ENCODE measurements at places on chromosomes 12 and 14.
A peak's percentile ranks its signal among the peaks of the same experiment; 100 is the strongest.

DNA sequence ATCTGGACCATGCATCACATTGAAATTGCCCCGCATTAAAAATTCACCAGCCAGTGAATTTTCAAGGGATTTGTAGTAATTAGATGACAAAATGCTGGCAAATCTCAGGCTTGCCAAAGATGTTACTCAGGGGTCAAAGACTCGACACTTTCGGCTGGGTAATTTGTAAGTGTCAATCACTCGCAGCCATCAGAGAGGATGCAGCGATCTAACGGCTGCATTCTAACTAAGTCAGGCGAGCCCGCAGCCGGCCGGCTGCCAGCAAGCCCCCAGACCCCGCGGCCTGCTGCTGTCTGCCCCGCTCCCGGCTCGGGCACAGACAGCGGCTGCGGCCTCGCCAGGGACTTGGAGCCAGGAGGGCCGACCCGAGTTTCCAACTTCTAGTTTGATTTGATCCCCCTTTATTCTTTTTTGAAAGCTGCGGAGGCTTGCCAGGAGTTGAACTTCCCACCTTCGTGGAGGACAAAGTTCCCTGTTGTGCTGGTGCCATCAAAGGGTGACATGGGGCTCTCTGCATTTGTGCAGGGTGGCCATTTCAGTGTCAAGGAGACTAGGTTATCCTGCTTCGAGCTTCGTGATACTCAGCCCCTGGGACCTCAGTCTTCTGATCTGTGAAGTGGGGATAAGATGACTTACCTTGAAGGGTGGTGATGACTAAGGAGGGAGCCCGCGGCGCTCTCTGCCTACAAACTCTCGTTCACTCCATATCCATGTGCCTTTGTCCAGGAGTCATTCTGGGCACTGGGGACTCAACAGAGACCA, 169.9 kb downstream of the RBM19 start:
- DNase-seq = no peak

DNA sequence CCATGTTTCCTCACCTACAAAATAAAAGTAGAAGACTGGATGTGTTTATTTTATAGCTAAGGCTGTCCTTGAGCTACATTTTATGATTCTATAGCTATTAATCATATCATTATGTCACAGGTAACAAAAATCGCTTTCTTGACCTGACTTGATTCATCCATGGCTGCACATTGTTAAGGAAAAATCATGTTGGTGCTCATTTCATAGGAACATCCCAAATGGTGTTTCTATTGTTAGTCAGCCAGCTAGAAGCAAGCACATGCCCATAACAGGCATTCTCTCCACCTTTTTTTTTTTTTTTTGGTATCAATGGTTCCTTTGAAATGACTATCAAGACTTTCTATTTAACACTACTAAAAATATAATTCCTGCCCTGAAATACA, 45.3 kb upstream of the PTHLH start:
- no peak for DNase-seq

DNA sequence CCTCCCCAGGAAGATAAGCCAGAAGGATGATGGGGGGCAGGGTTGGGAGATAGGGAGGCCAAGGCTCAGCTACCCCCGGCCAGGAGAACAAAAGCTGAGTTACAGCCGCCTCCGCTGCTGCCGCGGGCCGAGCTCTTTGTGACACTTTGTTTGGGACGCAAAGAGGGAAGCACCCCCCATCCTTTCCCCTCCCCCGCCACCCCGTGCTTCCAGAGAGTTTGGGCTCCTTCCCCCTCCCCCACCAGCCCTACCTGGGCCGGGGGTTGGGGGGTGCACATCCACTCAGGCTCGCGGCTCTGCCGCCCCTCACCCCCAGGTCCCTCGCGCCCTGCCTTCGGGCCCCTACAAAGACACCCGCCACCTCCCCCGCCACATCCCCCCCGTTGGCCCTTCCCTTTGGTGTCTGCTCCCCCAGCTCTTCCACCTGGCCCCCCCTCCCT, 799 bp downstream of the ZNF219 start:
- DNase-seq = no peak

DNA sequence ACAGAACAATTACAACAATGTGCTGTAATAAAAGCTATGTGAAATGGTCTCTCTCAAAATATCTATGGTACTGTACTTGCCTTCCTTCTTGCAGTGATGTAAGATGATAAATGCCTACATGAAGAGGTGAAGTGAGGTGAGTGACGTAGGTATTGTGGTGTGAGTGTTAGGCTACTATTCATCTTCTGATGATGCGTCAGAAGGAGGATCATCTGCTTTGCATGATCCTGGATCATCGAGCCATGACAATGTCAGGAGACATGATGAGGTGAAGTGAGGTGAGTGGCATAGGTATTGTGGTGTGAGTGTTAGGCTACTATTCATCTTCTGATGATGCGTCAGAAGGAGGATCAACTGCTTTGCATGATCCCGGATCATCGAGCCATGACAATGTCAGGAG, 105.8 kb downstream of the KCNC2 start:
- no peak for DNase-seq

- DNase-seq = no peak
Observed at GRCh38 chr14:32779840-32780239, 158.8 kb upstream of the NPAS3 start.

- no peak for DNase-seq
Observed at GRCh38 chr12:2110127-2110526, 57.3 kb downstream of the CACNA1C start.

- DNase-seq = no peak
Observed at GRCh38 chr12:20259786-20260185, 108.6 kb upstream of the PDE3A start.

DNA sequence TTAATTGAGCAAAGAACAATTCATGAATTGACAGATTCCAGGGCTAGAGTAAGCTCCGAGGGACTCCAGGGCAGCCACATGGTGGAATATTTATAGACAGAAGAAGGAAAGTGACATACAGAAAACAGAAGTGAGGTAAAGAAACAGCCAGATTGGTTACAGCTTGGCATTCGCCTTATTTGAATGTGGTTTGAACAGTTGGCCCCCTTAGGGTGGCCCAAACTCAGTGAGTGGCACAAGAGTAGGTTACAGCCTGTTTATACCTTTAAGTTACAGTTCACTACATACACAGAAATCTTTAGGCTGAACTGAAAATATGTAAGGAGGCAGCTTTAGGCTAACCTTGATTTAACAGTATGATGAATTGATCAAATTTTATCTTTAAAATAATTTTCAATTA, 174.5 kb upstream of the CNOT2 start:
- no peak for DNase-seq

- no peak for DNase-seq
Observed at GRCh38 chr14:34051966-34052657, 101.2 kb upstream of the EGLN3 start.

GRCh38 chr12:94815958-94816357, 165.6 kb upstream of the TMCC3 start:
- no peak for DNase-seq

GRCh38 chr14:55477680-55478079, 37.3 kb upstream of the TBPL2 start:
- no peak for DNase-seq

- peak; percentile 47 for DNase-seq
Observed at GRCh38 chr14:69129264-69129880, 23.5 kb downstream of the DCAF5 start.

DNA sequence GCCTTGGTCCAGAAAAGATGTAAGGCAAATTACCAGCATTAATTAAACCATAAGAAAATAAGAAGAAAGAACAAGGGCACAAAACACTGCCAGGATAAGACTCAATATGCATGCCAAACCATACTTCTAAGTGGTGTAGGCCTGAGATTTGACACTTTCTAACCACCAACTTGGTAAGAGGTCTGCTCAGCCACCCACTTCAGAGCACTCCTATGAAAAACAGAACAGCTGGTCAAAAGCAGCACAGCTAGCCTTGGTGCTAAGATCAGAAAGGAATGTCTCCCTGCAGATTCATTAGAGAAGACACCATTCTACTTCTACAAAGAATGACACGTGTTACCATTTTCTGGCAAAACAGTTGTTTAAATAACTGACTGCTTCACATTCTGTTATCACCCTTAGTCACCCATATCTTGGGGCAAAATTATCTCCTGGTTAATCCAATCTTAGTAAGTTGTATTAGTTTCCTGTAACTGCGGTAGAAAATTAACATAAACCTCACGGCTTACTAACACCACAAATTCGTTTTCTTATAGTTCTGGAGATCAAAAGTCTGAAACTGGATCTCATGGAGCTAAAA, 13.2 kb downstream of the RPS6KA5 start:
- DNase-seq = no peak

DNA sequence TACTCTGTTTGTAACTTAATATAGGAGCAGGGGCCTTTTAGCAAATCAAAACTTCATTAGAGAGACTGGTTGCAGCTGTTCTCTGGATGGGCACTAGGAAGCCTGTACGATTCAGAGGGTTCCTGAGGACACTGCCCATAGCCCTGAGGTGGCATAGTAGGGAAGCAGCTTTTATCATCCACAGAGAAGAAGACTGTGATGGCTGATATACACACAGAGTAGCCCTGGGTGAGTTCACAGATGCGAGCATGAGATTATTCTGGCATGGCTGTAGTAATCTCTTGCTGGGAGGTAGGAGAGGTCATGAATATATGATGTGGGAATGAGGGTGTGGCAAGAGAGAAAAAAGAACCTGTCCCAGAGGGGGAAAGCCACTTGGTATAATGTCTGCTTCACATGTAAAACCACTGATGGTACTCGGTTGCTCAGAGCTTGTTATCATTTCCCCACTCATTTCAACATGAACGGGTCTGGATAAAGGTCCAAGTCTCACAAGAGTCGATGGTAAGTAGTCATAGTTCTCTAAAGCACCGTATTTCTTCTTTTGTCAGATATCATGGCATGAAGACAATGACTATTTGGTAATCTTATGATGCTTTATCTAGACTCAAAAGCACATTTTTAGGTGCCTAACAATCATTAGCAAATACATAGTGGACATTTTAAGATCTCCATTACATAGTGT, 52.0 kb downstream of the PEBP1 start:
- DNase-seq = no peak

GRCh38 chr14:102927346-102927877, 4.9 kb downstream of the AMN start:
- no peak for DNase-seq

GRCh38 chr12:94730847-94731246, 80.5 kb upstream of the TMCC3 start:
- DNase-seq = no peak

- DNase-seq = no peak
Observed at GRCh38 chr12:53862206-53862605, 76.4 kb upstream of the HOXC13 start.

GRCh38 chr12:3313066-3313465, 177.9 kb upstream of the PRMT8 start:
- no peak for DNase-seq

DNA sequence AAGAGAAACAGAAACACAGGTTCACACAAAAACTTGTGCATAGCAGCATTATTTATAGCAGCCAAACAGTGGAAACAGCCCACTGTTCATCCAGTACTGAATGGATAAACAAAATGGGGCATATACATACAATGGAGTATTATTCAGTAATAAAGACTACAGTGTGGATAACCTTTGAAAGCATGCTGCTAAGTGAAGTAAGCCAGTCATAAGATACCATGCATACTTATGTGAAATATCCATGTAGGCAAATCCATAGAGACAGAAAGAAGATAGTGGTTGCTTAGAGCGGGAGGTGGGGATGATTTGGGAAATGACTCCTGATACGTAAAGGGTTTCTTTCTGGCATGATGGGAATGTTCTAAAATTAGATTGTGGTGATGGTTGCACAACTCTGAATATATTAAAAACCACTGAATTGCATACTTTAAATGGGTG, 99.4 kb downstream of the CRADD start:
- no peak for DNase-seq

- no peak for DNase-seq
Observed at GRCh38 chr12:1697271-1697670, 6.4 kb downstream of the ADIPOR2 start.

- no peak for DNase-seq
Observed at GRCh38 chr12:47317175-47317915, 237.6 kb upstream of the AMIGO2 start.

GRCh38 chr12:118038137-118038536, 21.6 kb downstream of the RFC5 start:
- DNase-seq = no peak

DNA sequence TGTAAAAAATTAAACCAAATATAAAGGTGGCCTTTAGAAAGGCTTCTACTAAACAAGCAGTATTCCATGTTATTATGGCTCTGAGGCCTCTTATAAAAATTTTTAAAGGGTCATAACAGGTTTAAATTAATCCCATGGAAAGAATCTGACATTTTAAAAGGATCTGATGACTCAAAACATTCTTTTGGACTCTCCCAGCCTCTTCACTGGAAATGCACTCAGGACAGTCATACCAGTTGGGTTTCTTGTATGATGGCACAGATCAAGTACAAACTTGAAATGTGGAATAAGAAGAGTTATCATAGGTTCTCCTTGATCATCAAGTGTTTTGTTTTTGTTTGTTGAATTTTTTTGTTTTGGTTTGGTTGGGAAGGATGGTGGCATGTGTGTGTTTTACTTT, 50.8 kb downstream of the PPP2R5E start:
- DNase-seq = no peak

GRCh38 chr12:80986224-80986623, 48.5 kb upstream of the LIN7A start:
- DNase-seq = no peak

GRCh38 chr14:99271221-99271941, 616 bp downstream of the BCL11B start:
- DNase-seq = no peak

DNA sequence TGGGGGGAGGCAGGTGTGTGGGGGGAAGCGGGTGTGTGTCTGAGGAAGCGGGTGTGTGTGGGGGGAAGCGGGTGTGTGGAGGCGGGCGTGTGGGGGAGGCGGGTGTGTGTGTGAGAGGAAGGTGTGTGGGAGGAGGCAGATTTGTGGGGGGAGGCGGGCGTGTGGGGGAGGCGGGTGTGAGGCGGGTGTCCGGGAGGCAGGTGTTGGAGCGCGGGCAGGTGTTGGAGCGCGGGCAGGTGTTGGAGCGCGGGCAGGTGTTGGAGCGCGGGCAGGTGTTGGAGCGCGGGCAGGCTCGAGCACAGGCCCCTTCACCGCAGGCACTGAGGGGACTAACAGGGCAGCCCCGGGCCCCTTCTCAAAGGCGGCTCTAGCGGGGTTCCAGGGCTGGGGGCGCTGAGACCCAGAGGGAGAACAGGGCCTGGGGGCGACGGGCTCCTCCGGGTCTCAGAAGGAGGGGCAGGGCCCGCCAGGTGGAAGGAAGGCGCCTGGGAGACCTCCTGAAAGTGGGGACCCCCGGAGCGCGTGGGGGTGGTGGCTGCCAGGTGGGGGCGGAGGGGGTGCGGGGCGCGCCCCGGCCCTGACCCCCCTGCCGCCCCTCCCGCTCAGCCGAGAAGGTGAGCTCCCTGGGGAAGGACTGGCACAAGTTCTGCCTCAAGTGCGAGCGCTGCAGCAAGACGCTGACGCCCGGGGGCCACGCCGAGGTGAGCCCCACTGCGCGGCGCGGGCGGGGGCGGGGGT, 3.2 kb downstream of the CRIP2 start:
- DNase-seq = no peak

- no peak for DNase-seq
Observed at GRCh38 chr12:2352203-2352602, 299.4 kb downstream of the CACNA1C start.

- no peak for DNase-seq
Observed at GRCh38 chr14:22300646-22301045, 288.4 kb downstream of the DAD1 start.

- DNase-seq = no peak
Observed at GRCh38 chr12:13465635-13466034, 269.1 kb downstream of the EMP1 start.

- no peak for DNase-seq
Observed at GRCh38 chr12:21169878-21170472, 39.0 kb downstream of the SLCO1B1 start.

- DNase-seq = no peak
Observed at GRCh38 chr14:69988979-69989378, 109.8 kb downstream of the SMOC1 start.
